ENCODE measurements at places on chromosomes 13 and 19. TPM values are rescaled to one million over a fixed set of nuclear protein-coding genes. Genes with fewer than 3 reads are reported as not detected.

DNA sequence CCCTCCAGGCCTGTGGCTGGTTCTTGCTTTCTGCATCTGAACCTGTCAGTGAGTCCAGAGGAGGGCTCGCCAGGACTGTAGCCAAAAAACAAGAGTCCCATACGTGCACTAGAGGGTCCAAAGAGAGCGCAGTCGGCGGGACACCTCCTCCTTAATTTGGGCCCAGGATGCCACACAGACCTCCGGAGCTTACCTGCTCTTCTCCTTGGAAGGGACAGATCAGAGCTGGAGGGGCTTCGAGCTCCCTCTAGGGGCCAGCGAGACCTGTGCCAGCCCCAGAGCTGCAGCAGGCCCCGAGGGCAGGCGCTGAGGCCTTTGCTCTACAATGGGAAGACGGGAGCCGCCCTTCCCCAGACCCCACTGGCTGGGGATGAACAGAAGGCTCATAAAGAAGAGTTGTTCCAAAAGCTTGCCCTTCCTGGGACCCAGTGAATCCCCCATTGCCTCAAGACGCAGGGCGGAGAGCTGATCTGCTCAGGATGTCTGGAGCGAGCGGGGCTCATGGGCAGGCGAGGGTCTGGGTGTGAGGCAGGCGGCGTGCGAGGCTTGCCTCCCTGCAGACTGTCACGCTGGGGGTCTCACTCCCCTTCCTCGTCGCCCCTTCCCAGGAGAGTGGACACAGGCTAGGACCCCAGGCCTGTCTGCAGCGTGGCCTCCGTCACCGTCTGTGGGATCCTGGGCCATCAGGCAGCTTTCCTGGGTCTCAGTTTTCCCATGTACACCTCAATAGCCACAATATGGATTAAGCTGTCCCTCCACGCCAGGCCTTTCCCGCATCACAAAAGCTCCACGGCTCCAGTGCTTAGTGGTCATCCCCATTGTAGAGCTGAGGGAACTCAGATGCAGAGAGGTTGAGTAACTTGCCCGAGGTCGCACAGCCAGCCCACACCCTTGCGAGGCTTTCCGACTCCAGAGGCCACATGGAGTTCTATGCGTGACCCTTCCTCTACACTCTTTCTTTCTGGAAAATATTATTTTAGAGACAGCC is 46.9 kb upstream of the VSTM2B start:
- peak; percentile 33 for DNase-seq

- no peak for DNase-seq
These were observed 29.6 kb downstream of the URI1 start for GRCh38 chr19:29971648-29972047.

GRCh38 chr13:24617256-24618010 is 62.8 kb upstream of the ATP12A start:
- no peak for DNase-seq

Gene EXOC3L2
- 4.0 TPM for total RNA-seq

GRCh38 chr19:33325920-33326319 is 23.6 kb upstream of the CEBPA start:
- no peak for DNase-seq

DNA sequence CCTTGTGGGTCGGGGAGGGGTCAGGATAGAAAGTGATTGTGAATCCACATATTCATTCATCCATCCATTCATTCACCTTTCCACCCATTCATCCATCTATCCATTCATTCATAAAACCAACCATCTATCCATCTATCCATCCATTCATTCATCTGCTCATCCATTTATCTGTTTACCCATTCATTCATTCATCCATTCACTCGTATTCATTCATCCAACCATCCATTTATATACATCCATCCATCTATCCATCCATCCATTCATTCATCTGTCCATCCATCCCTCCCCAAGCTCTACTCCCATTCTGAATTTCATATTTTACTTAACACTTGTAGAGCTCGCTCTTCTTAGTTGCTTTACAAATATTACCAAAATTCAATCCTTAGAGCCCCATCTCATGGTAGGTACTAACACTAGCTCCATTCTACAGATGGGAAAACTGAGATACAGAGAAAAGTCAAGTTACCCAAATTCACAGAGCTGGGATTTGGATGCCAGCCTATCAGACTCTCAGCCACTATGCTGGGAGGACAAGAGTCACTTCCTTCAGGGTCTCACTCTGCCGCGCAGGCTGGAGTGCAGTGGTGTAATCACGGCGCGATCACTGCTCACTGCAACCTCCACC is 37.6 kb downstream of the PIN1 start:
- DNase-seq: no peak

DNA sequence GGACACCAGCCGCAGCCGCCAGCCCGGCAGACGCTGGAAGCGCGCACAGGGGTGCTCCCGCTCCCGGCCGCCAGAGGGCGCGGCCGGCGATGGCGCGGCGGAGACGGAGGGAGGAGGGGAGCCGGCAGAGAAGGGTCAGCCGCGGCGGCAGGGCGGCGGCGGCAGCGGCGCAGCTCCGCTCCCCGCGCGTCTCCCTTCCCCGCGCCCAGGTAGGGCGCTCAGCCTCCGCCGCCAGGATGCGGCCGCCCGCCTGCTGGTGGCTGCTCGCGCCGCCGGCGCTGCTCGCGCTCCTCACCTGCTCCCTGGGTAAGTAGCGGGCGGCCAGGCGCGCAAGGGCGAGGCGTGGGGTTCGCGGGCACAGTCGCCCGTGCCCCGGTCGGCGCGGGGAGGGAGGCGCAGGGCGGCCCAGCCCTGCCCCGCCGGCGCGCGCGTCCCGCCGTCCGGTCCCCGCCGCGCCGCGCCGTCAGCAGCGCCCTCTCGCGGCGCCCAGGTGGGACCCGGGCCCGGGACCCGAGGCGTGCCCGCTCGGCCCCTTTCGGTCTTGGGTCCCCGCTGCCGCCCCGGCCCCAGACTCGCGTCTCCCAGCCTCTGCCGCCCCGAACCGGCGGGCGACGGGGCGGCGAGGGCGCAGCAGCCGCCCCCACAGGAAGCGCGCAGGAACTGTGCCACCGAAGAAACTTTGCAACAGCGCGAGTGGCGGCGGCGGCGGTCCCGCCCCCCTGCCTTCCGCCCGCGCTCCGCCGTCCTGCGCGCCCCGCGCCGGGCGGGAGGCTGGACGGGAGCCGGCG is at the start of gene B3GLCT:
B3GLCT (plus strand) TSS at position 127 of the 788 bp plus-strand sequence; CDS start at position 237, 110 bp downstream.
- peak; percentile 86 for DNase-seq

Gene NLRP11
- 0.33 TPM for total RNA-seq

DNA sequence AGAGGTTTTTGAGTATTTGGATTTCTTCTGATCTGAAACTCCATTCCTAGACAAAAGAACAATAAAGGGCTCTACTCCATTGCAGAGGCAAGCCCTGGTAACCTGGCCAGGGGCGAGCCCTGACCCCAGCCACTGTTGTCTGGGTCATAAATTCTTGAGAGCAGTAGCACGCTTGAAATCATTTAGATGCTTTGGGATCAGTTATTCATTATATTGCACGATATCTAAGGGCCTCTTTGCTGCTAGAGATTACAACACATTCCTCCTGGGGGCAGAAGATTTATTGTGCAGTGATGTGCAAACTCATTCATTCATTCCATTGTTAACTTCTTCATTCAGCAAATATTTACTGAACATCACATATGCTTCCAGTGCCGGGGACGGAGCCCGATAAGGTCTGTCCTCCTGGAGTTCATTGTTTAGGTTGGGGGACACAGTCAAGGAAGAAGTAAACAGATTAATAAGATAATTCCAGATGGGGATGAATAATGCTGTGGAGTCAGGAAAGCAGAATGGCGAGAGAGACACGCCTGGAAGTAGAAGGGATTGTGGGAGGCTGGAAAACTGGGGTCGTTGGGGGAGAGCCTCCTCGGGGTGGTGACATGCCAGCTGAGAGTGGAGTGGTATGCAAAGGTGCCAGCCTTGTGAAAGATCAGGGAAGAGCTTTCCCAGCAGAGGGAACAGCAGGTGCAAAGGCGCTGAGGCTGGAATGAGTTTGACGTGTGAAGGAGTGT is 34.9 kb downstream of the SIPA1L3 start:
- no peak for DNase-seq

DNA sequence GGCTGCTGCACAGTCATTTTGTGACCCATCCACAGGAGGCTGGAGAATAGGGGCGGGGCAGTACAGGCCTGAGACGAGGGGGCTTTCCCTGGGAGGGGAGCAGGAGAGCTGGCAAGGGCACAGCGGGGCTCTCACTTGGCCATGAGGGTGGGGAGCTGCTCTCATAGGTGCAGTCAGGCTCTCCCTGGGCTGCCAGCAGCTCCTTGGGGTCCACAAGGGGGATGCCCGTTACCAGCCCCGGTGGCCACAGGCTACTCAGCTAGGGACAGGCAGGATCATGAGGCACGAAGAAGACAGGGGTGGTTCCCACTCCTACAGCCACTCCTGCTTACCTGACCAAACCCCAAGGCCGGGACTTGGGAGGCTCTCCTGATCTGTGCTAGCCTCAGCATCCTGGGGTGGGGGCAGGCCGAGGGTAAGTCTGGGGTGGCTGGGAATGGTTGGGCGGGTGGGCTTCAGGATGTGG is 16.5 kb downstream of the ARHGAP33 start:
- no peak for DNase-seq

DNA sequence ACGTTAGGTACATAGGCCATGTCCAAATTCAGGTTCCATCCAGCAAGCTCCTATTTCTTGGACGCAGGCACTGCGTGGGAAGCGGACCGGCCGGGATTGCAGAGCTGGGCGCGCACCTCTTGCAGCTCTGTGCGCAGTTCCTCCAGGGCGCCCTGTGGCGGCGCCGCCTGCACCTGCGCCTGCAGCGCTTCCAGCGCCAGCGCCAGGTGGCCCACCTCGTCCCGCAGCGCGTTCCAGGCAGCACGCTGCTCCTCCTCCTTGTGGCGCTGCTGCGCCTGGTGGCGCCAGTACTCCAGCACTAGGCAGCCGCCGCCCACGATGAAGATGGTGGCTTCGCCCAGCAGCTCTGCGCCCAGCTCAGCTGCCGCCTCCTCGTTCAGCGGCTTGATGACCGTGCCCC is 31.1 kb downstream of the OPA3 start:
- no peak for DNase-seq

- no peak for DNase-seq
These were observed 16.7 kb downstream of the TMTC4 start for GRCh38 chr13:100657881-100658315.

Gene ZNF568
- 3.4 TPM for total RNA-seq

DNA sequence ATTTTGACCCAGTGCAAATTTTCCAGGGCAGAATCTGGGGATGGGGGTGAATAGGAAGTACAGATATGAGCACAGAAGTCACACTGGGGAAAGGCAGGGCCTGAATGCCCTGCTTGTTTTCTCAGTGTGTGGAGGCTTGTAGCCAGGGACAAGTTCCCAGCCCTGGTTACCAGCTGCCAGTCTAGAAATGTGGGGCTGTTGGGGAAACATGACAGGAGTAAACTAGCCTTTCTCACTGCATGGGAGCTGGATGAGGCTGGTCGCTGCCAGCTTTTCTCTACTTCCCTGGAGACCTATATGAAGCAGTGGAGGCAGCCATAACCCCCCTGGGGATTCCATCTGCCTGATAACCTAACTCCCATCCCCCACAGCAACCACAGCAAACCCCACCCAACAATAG is 2267.7 kb downstream of the PCDH9 start:
- no peak for DNase-seq

- DNase-seq: no peak
These were observed 14.4 kb downstream of the SIAH3 start for GRCh38 chr13:45837111-45837510.

GRCh38 chr19:54208784-54209057 is 8.1 kb downstream of the RPS9 start:
- no peak for DNase-seq

- no peak for DNase-seq
These were observed 82.7 kb upstream of the SIAH3 start for GRCh38 chr13:45934283-45934682.

Measured in liver (tissue), 10 donors.